Renal cortical epithelial cell (primary cell): ENCODE measurements at places on chromosomes 5 and 9. TPM values are rescaled to one million over a fixed set of nuclear protein-coding genes. Genes with fewer than 3 reads are reported as not detected.

Gene ITK
- 0.05 TPM in 1 of 2 replicates, not detected in the other for total RNA-seq

Gene SYK
- 7.9 and 11.8 TPM in 2 replicates for total RNA-seq

Gene CMBL
- total RNA-seq = 7.6 and 28.6 TPM in 2 replicates

Gene PCDHA1
- 0.10 and 0.35 TPM in 2 replicates for total RNA-seq

Gene UGT3A2
- total RNA-seq = 1.9 TPM in 1 of 2 replicates, not detected in the other

Gene ALDOB
- not detected in 2 replicates for total RNA-seq

Gene MEF2C
- 1.8 and 8.3 TPM in 2 replicates for total RNA-seq

Gene FAM193B
- total RNA-seq = 7.3 and 25.4 TPM in 2 replicates

Gene PCDHA10
- 1.6 and 12.3 TPM in 2 replicates for total RNA-seq

Gene PCDH12
- total RNA-seq = 0.35 and 0.45 TPM in 2 replicates

Gene LRRC19
- total RNA-seq = 0.20 TPM in 1 of 2 replicates, not detected in the other

Gene CYSRT1
- 0.20 and 0.87 TPM in 2 replicates for total RNA-seq

Gene PROB1
- 0.52 and 2.8 TPM in 2 replicates for total RNA-seq

Gene TXNDC8
- not detected in 2 replicates for total RNA-seq

Gene TAS2R1
- total RNA-seq = not detected in 2 replicates

Gene IDNK
- total RNA-seq = 4.6 and 11.5 TPM in 2 replicates

Gene PCDH1
- 10.6 and 20.8 TPM in 2 replicates for total RNA-seq

Gene DOK3
- total RNA-seq = 0.17 and 13.6 TPM in 2 replicates

Gene IL31RA
- total RNA-seq = 1.0 and 1.2 TPM in 2 replicates

Gene SUSD3
- total RNA-seq = 5.1 and 6.9 TPM in 2 replicates

Gene GDF9
- 0.15 and 0.17 TPM in 2 replicates for total RNA-seq

Gene RXFP3
- total RNA-seq = 0.17 TPM in 1 of 2 replicates, not detected in the other

Gene SLC6A19
- total RNA-seq = not detected in 2 replicates
